Epithelial cell of prostate (primary cell): ENCODE measurements at places on chromosomes 3 and 15.

DNA sequence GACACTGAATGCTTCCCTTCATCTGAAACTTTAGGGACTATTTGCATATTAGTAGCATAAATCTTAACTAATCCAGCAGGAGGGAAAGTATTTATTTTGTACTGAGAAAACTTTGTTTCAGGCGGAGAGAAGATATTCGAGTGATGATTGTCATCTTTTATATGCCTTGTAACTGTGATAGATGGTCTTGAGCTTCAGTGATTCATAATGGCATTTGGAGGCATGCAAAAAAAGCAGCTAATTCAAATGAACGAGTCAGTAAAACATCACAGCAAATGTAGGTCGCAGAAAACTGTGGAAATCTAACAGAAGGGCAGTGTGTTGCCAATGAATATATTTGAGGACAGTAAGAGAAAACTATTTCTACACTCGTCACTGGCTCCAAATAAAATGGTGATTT, 643.7 kb upstream of the NAALADL2 start:
- DNase-seq: no peak

- DNase-seq: no peak
Observed at GRCh38 chr3:94256888-94257813, 194.3 kb downstream of the NSUN3 start.

- no peak for DNase-seq
Observed at GRCh38 chr15:53955396-53955795, 22.8 kb upstream of the UNC13C start.

GRCh38 chr3:194329583-194329965, 21.6 kb downstream of the CPN2 start:
- no peak for DNase-seq

GRCh38 chr15:72068856-72069255, 49.1 kb downstream of the MYO9A start:
- no peak for DNase-seq

DNA sequence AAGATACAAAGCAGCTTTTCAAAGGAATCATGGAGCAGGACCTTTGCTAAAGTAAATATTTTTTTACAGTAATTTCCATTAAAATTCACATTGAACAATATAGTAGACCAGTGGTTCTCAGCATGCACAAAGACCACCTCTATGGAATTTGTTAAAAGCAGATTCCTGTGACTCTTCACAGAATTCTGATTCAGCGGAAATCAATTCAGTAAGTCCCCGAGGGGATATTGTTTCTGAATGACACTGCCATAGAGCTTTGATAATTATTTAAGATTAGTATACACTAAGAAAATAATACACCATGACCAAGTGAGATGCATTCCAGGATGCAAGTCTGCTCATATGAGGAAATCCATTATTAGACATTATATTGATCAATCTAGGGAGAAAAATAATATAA, 161.9 kb upstream of the TNIK start:
- DNase-seq: no peak

- DNase-seq: no peak
Observed at GRCh38 chr15:100705841-100706240, 103.5 kb downstream of the ASB7 start.

- DNase-seq: no peak
Observed at GRCh38 chr3:167451282-167451681, 22.6 kb downstream of the SERPINI2 start.

DNA sequence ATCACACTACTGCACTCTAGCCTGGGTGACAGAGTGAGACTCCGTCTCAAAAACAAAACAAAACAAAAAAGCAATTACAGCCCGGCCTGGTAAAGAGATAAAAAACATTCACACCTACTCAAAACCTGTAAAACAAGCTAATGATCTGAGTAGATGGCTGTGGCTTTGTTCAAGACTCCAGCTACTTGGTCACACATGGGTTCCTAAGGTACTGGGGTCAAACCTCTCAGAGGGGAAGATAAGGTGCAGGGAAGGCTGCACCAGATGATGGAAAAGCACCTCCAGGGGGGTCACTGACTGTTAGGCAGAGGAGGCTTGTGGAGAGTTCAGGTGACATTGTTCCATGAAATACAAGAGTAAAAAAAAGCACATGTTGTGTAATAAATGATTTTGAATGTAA, 450.2 kb upstream of the WNT5A start:
- no peak for DNase-seq

- no peak for DNase-seq
Observed at GRCh38 chr3:126112531-126113237, 28.8 kb upstream of the SLC41A3 start.

- no peak for DNase-seq
Observed at GRCh38 chr15:45417303-45417950, 39.1 kb upstream of the GATM start.

DNA sequence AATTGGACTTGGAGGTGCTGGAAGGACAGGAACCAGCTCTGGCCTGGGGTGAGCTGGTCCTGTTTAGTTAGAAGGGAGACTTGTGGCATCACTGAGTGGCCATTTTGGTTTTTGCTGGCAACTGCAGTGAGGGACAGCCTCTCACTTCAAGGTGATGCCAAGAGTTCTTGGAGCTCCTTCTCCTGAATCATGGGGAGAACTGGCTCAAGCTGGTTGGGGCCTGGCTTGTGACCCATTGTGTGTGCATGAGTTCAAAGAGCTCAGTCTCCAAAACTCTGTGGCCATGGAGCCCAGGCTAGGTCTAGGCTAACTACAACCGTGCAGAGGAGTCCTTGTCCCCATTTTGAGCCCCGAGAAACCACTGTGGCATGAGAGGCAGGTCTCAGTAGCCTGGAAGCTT, 60.1 kb upstream of the ZNF148 start:
- no peak for DNase-seq

DNA sequence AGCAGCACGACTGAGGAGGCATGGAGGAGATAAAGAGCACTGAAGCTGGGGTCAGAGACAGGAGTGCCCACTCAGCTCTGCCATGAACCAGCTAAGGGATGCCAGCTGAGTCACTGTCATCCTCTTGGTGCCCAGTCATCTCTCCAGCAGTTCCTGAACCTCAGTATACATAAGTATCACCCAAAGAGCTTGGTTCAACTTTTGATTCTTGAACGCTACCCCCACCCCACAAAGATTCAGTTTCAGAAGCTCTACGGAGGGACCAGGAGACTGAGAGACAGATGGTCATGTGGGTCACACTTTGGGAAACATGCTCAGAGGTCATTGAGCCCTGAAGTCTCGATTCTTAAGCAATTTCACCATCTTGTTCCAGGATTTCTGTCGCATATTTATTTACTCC, 108.4 kb downstream of the ALDH1A2 start:
- DNase-seq: no peak

- DNase-seq: peak; percentile 18
Observed at GRCh38 chr15:75891895-75892294, 11.8 kb upstream of the FBXO22 start.

GRCh38 chr15:52392008-52392687, 96.5 kb upstream of the MYO5C start:
- DNase-seq: peak; percentile 55

DNA sequence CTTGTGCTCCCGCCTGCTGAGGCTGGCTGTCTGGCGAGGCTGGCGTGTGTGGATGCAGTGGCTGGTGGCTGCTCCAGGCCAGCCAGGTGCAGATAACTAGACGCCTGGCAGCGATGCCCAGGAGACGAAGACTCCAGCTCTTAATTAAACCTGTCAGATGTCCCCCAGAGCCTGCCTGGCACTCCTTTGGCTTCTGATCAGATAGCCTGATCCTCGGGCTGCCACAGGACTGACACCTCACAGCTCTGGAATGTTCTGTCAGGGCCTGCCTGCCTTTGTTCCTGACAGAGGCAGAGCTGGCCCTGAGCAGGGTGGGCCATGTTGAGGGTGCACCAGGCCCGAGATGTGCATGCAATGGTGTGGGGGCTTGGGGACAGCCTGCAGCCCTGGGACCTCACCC, 36.5 kb downstream of the PLXNA1 start:
- DNase-seq: no peak

DNA sequence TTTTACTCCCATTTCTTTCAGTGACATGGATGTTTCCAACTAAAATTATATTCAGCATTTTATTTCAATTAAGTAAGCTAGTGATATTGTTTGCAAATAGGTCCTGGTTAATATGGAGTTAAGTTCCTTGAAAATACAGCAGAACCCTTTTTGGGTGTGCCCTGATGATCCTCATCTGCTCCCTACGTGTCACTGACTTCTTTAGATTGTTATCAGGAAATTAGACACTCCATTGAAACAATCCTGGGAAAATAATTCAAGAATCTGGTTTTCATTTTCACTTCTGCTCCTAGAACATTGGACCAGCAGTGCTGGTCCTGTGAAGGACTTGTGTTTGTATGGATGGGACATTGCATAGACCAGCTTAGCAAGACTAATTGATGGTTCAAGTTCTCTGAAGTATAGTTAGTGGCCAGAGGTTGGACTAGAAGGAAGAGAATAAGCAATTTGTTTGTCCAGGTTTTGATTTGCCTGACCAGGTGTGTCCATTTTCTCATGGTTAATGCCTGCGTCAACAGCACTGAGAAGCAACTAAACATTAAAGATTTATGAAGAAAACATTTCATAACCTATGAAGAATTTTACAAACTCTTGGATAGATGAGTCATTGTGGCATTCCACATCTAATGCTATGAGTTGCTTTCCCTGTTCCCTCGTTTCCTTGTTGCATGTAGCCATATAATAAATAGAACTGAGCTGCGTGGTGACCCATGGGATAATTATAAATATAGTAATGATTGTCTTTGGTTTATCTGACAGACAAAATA, 95.8 kb downstream of the ZPLD1 start:
- DNase-seq: peak; percentile 51

DNA sequence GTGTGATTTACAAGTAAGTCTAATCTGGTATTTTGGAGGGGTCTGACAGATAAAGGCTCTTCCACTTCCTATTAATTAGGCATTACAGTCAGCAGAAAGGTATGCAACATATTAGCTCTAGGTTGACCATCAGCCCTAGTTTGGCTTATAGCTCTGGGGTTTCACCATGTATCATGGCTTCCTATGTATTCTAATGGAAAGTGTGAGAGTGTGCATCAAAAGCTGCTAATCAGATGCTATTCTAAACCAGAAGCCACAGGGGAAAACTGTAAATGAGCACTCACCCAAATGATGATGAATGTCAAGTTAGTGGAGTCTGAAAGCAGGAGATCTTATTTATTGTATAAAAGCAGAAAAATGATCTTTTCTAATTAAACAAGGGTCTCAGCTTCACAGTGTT, 149.2 kb upstream of the MITF start:
- DNase-seq: no peak

DNA sequence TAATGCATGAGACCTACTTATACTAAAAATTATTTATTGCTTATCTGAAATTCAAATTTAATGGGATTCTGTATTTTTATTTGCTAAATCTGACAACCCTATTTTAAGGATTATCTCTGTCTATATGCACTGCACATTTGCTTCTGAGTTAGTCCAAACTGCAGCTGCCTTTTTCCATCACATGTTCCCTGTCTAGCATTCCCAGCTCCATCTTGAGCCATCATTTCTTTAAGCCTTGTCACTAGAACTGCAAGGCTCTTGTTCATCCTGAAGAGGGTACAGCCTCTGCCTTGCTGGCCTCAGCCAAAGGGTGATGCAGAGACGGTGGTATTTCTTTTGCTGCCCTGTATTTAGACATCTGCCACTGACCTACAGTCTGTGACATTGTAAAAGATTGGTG, 125.8 kb upstream of the STT3B start:
- no peak for DNase-seq

- no peak for DNase-seq
Observed at GRCh38 chr15:35120173-35120572, 35.1 kb upstream of the NANOGP8 start.

DNA sequence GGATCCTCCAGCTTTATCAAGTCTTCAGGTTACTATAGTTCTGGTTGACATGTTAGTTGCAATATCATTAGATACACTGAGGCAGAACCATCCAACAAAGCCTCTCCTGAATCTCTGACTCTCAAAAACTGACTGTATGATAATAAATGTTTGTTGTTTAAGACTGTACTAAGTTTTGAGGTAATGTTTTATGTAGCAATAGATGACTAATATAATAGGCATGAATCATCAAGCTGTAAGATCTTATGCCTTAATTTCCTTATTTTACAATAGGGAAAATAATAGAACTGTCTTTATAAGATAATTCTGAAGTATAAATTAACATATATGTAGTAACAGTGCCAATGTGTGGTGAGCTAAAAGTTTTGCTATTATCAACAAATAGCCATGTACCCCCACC, 88.9 kb upstream of the TBC1D5 start:
- peak; percentile 26 for DNase-seq

GRCh38 chr3:40720863-40721262, 196.1 kb downstream of the ZNF621 start:
- no peak for DNase-seq

GRCh38 chr15:101498076-101498716, 8.7 kb upstream of the PCSK6 start:
- DNase-seq: no peak

DNA sequence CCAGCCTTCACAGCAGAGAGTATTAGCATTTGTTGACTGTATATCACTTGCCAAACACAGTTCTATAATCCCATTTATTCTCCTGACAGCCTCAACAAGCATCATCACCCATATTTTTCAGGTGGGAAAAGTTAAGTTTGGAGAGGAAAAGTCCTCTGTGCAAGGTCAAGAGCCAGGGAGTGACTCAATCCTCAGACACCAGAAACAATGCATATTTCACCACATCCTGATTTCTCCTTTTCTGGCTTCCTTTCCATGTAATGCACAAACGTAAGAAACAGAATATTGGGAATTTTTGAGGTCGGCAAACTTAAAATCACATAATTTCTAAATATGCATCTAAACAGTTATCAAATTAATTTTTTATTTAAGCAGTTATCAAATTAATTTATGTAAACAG, 116.0 kb upstream of the GADL1 start:
- no peak for DNase-seq

DNA sequence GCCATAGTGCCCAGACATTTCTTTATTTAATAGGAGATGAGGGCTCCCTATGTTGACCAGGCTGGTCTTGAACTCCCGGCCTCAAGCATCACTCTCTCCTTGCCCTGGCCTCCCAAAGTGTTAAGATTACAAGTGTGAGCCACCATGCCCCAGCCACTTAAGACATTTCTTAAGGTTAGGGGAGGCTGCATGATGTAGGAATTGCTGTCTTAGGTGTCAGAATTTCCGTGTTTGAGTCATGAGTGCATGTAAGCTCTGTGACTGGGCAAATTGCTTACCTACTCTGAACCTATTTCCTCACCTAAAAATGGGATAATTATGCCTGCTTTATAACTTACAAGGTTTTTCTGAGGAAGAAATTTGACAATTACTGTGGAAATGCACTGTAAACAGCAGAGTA, 34.2 kb upstream of the SIAH2 start:
- no peak for DNase-seq

DNA sequence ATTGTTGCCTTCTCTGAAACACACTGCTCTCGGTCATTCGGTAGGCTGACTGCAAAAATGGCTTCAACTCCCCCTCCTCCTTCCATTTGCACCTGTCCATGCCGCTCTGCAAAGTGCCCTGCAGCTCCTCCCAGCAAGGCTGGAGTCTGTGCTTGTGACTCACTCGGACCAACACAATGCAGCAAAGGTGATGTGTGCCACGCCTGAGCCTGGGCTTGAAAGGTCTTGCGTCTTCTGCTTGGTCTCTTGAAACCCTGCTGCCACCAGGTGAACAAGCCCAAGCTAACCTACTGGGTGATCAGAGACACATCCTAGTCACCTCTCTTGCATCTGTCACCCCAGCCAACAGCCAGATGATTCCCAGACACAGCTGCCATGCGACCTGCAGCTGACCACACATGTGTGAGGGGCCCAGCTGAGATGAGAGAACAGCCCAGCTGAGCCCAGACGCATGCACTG, 71.1 kb downstream of the MGLL start:
- peak; percentile 50 for DNase-seq
